ENCODE measurements at places on chromosomes 13 and 19. TPM values are rescaled to one million over a fixed set of nuclear protein-coding genes. Genes with fewer than 3 reads are reported as not detected.

DNA sequence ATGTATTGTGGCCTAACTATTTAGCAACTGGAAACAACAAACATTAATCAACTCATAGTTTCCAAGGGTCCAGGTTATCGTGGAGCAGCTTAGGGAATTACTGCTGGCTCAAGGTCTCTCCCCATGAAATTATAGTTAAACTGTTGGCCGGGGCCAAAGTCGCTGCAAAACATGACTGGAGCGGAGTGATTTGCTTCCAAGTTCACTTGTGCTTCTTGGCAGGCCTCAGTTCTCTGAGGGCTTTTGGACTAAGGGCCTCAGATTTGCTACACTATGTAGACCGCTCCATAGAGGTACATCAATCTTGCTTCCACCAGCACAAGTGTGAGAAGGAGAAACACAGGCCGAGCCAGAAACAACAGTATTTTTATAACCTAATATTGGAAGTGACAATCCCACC lies 9.4 kb upstream of the KBTBD7 start:
- DNase-seq: no peak

DNA sequence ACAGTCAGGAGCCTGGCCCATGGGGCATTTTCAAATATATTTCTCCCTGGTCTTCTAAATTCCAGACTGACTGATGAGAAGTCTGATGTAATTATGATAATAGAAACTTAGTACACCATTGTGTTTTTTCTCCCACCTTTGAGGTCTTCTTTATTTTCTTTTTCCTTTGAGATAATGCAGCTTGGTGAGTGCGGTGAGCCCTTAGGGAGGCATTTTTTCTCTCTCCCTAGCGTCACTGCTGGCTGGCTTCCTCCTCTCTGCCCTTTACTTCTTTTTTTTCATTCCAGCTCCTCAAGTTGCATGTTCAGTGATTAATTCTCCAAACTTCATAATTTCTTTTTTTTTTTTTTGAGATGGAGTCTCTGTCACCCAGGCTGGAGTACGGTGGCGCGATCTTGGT lies 12.8 kb upstream of the CDC42EP5 start:
- peak; percentile 42 for DNase-seq

- peak; percentile 62 for DNase-seq
Observed at GRCh38 chr19:1250437-1251260, 2.3 kb downstream of the MIDN start.

The ZIC5 gene
- total RNA-seq: not detected

The SPACA6 gene
- total RNA-seq: 12.9 TPM

The NKPD1 gene
- not detected for total RNA-seq

The CD33 gene
- 0.11 TPM for total RNA-seq
